Central memory CD4-positive, alpha-beta T cell (primary cell): ENCODE measurements at places on chromosomes 2 and 18.

DNA sequence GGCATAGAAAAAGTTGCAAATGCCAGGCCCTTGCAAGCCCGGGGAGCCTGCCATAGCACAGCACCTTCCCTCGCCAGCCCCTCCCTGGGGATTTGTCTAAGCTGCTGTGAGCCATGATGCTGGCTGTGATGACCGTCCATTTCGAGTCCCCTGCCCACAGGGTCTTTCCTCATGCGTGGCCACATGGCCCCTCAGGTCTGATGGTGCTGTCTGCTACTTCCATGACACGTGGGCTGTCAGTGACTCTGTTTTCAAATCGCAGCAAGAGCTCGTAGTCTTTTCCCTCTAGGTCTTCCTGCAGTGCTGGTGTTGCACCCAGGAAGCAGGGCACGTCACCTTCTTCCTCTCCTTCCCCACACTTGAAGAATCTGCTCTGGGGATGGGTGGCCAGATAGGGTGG is 15.5 kb upstream of the GNAL start:
- DNase-seq, result no peak

DNA sequence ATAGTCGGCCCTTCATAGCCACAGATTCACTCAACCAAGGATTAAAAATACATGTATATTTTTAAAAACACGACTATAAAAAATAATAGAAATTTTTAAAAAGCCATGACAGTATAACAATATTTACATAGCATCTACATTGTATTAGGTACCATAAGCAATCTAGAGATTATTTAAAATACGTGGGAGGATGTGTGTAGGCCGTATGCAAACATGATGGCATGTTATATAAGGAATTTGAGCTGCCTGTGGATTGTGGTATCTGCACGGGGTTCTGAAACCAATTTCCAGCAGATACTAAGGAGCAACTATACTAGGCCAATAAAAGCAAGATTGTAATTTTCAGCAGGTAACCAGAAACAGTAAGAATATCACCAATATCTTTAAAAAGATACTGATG is 5.9 kb downstream of the ORC4 start:
- no peak for DNase-seq

GRCh38 chr2:136404925-136405324 is 287.0 kb upstream of the CXCR4 start:
- no peak for DNase-seq

GRCh38 chr2:188788621-188789020 is 185.6 kb upstream of the COL3A1 start:
- no peak for DNase-seq

DNA sequence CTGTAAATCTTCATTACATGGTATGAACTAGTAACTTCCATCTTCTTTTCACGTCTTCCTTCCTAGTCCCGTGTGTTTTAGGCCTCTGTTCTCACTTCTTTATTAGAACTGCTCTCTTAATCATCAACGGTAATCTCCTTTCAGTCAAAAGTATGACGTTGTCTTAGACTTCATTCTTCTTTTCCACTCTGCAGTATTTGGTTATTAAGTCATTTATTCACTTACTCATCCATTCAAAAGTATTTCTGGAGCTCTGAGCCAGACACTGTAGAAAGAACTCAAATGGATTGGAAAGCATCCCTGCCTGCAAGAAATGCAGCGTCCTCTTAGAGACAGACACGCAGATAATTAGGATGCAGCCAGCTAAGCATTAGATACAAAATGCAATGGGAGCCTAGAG is 494.6 kb upstream of the NRP2 start:
- no peak for DNase-seq

DNA sequence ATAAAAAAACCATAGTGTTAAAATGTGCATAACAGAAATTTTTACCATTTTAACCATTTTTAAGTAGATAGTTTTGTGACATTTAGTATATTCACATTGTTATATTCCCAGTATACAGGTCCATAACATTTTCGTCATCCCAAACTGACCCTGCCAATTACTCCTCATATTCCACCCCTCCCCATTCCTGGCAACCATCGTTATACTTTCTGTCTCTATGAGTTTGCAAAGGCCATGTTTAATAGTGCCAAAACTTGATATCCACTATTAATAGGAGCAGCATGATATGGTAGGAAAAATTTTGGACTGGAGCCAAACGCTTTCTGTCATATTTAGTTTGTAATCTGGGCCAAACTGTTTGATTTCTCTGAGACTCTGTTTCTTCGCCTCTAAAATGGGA is 30.9 kb downstream of the PLCL1 start:
- no peak for DNase-seq

DNA sequence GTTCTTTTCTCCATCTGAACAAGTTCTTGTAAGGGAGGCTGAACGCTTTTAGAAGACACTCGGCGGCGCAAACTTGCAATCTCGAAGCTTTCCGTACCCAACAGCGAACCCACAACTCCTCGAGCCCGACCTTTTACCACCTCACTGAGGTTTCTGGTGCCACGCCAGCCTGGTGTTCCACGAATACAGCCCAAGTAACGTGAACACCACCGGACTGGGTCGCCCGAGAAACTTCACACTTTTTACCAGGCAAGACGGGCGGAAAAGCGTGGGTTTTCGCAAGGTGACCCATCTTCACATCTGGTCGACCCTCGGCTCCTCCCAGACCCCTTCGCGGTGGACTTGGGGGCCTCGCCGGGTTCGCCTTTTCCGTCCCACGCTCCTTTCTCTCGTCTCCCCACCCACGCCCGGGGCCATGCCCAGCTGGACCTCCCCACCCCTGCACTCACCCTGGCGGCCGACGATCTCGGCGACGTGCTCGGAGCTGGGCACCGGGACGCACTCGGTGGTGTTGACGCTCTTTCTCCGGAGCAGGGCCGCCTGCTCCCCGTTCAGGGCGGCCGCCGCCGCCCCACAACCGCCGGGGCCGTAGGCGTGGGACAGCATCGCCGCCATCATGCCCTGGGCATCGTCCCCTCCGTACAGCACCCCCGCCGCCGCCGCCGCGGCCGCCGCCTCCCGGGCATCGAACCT is 1.2 kb downstream of the MEX3C start:
- peak; percentile 43 for DNase-seq

- no peak for DNase-seq
These were observed 147.2 kb downstream of the SMAD7 start for GRCh38 chr18:48803518-48803917.

GRCh38 chr18:77157312-77157711 is 24.7 kb upstream of the MBP start:
- DNase-seq, result no peak

GRCh38 chr2:193837111-193837738 is 1642.5 kb upstream of the TMEFF2 start:
- no peak for DNase-seq

DNA sequence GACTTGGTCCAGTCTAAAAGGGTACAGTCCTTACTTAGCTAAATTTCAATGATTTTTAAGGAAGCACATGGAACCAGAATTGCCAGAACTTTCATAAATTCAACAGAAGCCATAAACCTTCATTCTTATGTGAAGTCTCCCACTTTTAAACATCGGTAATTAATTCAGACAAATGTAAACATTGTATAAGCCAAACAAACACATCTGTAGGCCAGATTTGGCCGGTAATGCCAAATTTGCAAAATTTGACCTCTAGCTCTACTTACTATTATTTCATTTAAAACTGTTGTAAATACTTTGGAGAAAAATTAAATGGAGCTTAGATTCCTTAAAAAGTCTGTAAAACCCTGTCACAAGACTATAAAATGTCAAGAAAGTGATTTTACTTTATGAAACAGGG is 83.2 kb upstream of the GALNT5 start:
- DNase-seq, result no peak

DNA sequence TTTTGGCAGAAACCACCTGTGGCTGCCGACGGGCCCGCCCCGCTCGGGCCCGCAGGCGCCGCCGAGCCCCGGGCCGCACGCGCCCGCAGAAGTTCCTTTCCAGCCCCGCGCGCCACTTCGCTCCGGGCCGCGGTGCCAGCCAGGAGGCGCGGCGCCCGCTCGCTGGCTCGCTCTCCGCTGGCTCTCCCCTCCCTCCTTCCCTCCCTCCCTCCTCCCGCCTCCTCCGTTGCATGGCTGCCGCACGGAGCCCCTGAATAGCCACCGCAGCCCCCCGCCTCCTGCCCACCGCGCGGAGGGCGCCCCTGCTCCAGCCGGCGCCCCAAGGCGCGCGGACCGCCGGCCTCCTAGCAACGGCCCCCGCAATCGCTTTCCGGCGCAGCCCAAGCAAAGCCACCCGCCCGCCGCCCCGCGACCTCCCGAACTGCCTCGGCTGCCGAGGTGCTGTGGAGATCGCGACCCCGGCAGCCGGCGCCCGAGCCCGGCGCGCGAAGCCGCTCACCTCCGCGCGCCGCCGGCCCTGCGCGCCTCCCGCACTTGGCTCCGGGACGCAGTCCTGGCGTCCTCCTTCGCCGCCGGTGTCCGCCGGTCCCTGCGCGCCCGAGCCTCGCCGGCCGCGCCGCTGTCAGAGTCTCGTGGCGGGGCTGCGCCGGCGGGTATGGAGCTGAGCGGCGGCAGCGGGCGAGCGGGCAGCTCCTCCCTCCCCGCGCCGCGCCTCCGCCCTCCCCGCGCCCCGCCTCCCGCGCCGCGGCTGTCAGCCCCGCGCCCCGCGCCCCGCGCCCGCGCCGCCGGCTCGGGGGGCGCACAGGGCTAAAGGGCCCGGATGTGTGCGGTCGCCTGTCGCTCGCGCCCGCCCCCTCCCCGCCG is at the start of gene ZBTB7C:
Gene ZBTB7C, minus strand, starts transcription at position 657 of the 864 bp plus-strand sequence.
- DNase-seq, result no peak

DNA sequence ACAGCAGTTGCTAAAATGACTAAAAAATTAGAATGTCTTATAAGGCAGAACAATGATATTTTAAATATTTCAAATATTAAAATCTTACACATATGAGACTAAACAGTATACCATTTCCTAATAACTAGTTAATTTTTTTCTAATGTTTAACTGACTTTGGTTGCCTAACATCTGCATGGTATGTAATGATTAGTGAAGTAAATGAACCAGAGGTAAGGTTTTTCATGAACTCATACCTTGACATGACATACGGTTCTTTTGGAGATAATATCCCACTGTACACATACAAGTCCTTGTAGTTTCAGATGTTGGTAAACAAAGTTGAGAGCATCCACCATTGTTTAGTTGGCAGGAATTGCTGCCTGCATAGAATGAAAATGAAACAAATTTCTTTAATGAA is 1360.2 kb downstream of the LRP1B start:
- DNase-seq, result no peak

DNA sequence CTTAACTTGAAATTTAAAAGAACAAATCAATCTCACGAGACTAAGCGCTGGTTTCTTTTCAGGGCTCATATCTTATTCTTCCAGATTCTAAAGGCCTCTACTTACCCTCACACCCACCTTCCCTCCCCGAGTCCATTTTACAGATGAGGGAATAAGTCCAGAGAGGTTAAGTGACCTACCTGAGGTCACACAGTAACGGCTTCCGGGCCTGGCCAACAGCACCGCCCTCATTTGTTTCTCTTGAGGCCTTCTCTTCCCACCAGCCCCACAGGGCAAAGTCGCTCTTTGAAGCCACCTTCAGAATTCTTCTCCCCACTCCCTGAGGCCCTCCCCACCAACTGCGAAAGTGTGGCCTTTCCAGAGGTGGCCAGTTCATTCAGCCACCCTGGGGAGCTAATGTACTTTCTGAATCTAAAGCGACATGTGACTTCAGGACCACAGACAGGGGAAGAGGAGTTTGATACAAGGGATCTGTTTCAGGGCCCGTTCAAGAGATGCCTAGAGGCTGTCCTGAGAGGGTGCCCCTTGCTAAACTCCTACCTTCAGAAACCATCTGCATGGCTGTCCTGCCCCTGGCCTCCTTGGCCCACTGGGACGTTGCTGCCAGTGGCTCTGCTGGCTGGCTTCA is 275.3 kb downstream of the HAUS1 start:
- DNase-seq, result no peak

DNA sequence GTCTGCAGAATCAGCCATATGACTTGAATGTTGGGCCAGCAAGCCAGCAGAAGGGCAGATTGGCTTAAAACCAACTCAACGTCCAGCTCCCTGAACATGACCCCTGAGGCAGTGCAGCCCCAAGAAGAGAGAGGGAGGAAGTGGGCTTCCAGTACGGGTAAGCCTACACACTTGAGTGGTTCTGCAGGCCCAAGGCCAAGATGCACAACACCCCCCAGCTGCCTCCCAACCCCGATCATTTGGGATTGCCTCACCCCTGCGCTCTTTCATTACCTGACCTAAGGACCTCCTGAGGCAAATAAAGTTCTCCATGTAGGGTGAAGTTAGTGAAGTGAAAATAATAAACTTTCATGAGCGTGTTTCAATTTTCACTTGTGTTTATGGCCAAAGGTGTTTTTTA is 536.0 kb downstream of the TNS1 start:
- no peak for DNase-seq

DNA sequence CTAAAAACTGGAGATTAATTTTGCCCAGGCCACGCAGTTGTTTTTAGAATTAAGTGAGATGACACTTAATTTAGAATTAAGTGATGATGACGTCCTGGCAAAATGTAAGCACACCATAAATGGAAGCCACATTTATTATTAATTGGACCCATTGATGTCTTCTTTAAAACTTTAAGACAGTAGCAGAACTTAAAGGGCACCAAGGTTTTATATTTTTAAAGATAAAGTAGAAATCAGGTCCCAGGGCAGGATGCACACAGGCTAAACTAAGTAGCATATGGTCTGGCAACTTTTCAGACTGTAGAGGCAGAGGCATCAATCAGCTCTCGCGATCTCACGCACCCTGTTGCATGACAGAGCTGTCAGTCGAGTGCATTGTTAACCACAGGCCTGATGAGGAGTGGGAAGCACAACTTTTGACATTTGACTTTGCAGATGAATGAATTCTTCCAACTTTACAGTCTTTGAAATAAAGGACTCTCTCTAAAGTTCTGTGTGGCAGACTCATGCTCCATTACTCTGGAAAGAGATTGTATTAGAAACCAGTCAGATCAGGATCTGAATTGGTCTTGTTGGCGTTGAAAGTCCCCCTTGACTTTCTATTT is 232.4 kb downstream of the CD226 start:
- no peak for DNase-seq

DNA sequence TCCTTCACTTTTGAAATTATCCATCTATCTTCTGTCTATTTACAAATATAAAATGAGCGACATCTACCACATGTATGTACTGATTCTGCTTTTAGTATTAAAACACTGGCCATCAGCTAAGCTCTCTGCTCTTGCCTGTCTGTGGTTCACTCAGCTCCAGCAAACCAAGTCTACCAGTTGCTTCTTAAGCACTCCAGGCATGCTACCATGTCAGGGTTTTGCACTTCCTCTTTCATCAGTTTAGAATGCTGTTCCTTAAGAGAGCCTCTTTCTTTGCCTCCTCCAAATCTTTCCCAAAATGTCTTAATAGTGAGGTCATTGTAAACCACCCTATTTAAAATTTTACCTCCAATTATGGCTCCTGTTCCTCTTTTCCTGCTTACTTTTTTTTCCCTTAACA is 59.5 kb downstream of the SCN3A start:
- no peak for DNase-seq
